Cardiac atrium fibroblast (primary cell): ENCODE measurements at places on chromosomes 16 and 17. TPM values are rescaled to one million over a fixed set of nuclear protein-coding genes. Genes with fewer than 3 reads are reported as not detected.

CD19 gene
- total RNA-seq: 1.3 TPM in 1 of 2 replicates, not detected in the other

EVI2B gene
- total RNA-seq: 0.18 TPM in 1 of 2 replicates, not detected in the other

C16orf89 gene
- total RNA-seq: 1.5 and 5.1 TPM in 2 replicates

VAC14 gene
- total RNA-seq: 20.0 and 21.1 TPM in 2 replicates

CES5A gene
- not detected in 2 replicates for total RNA-seq

BAIAP2 gene
- total RNA-seq: 18.6 and 29.6 TPM in 2 replicates

KRTAP4-1 gene
- not detected in 2 replicates for total RNA-seq

QRICH2 gene
- total RNA-seq: 0.65 and 1.4 TPM in 2 replicates

TAC4 gene
- not detected in 2 replicates for total RNA-seq

LDHD gene
- total RNA-seq: 1.9 and 5.4 TPM in 2 replicates

CPHXL gene
- not detected in 2 replicates for total RNA-seq

CA7 gene
- total RNA-seq: not detected in 2 replicates

C16orf86 gene
- total RNA-seq: 2.8 and 6.0 TPM in 2 replicates

SAP30BP gene
- 44.2 and 50.9 TPM in 2 replicates for total RNA-seq

CBX4 gene
- 13.4 and 15.0 TPM in 2 replicates for total RNA-seq

CHST4 gene
- not detected in 2 replicates for total RNA-seq

VWA3A gene
- total RNA-seq: not detected in 2 replicates

TP53TG3 gene
- not detected in 2 replicates for total RNA-seq

KRTAP4-3 gene
- total RNA-seq: not detected in 2 replicates
